ENCODE measurements at places on chromosomes 12 and 14. TPM values are rescaled to one million over a fixed set of nuclear protein-coding genes. Genes with fewer than 3 reads are reported as not detected.

- H3K4me3 ChIP-seq, result no peak overlapping the region
- H3K27ac ChIP-seq, result no peak overlapping the region
- H3K4me1 ChIP-seq, result peaks cover 9% of the 10 kb centered on the region
- no peaks in the 10 kb centered on the region for H3K27me3 ChIP-seq
- H3K36me3 ChIP-seq, result no peaks in the 10 kb centered on the region
- DNase-seq, result no peak
These were observed 289.2 kb downstream of the ADGRD1 start for GRCh38 chr12:131242741-131243496.

GRCh38 chr14:35221462-35221861, 70.7 kb upstream of the PSMA6 start:
- H3K4me1 ChIP-seq, result peaks cover 44% of the 10 kb centered on the region
- H3K27ac ChIP-seq, result no peak overlapping the region
- H3K27me3 ChIP-seq, result no peaks in the 10 kb centered on the region
- H3K36me3 ChIP-seq, result peaks cover 29% of the 10 kb centered on the region
- DNase-seq, result no peak

NFATC4 gene
- total RNA-seq, result not detected

GRCh38 chr12:14281539-14281938, 83.9 kb upstream of the ATF7IP start:
- H3K27ac ChIP-seq, result no peak overlapping the region
- H3K4me1 ChIP-seq, result no peaks in the 10 kb centered on the region
- H3K27me3 ChIP-seq, result no peaks in the 10 kb centered on the region
- DNase-seq, result no peak
- H3K36me3 ChIP-seq, result peaks cover 5% of the 10 kb centered on the region
- no peak overlapping the region for H3K4me3 ChIP-seq

SVOP gene
- total RNA-seq, result not detected

GRCh38 chr12:50182461-50182860, 15.3 kb upstream of the CERS5 start:
- no peak overlapping the region for H3K4me3 ChIP-seq
- DNase-seq, result no peak
- peaks cover 12% of the 10 kb centered on the region for H3K36me3 ChIP-seq

- H3K27ac ChIP-seq, result no peak overlapping the region
- H3K4me3 ChIP-seq, result no peak overlapping the region
- H3K36me3 ChIP-seq, result no peaks in the 10 kb centered on the region
- DNase-seq, result no peak
- H3K27me3 ChIP-seq, result peaks cover 6% of the 10 kb centered on the region
These were observed 6.8 kb downstream of the NTF3 start for GRCh38 chr12:5438671-5439200.

GRCh38 chr12:96211988-96212387, 17.8 kb downstream of the ELK3 start:
- peak overlapping the region; percentile 76 for H3K27ac ChIP-seq
- peak overlapping the region; percentile 76 for H3K4me3 ChIP-seq
- H3K4me1 ChIP-seq, result peaks cover 78% of the 10 kb centered on the region
- H3K27me3 ChIP-seq, result no peaks in the 10 kb centered on the region
- peaks cover 21% of the 10 kb centered on the region for H3K36me3 ChIP-seq
- DNase-seq, result no peak

GRCh38 chr14:59245809-59246295, 57.4 kb downstream of the DAAM1 start:
- peaks cover 22% of the 10 kb centered on the region for H3K4me1 ChIP-seq
- peaks cover 1% of the 10 kb centered on the region for H3K36me3 ChIP-seq
- H3K27me3 ChIP-seq, result peaks cover 2% of the 10 kb centered on the region
- H3K4me3 ChIP-seq, result no peak overlapping the region
- no peak for DNase-seq

DNA sequence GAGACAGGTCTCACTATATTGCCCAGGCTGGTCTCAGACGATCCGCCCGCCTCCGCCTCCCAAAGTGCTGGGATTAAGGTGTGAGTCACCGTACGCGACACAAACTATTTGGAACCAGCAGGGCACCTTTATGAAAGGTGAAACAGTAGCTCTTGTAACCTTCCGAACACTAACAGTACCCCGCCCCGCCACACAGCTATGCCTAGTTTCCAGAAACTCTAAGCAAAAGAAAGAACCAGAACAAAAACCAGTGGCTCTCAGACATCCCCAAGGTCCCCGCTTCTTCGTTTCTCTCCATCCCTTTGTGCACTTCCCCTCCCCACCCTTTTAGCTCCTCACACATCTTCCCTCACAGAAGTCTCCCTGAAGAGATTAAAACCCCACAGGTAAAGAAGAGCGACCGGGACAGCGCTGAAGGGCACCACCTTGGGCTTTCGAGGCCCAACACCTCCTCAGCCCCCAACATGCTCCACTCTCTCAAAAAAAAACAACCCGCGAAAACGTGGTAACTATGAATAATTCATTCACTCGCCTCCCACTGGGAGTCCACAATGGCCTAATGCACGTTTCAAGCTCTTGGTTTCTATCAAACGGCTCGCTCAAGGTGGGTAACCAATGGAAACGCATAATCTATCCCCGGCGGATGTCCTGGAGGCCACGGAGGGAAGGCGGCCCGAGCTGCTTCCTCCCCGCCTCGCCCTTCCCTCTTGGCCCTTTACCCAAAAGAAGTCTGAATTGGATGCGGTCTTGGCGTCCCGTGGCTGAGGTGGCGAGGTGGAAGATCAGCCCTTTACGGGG, 877 bp downstream of the BAG5 start:
- H3K4me3 ChIP-seq, result peak overlapping the region; percentile 96
- DNase-seq, result peak; percentile 30
- peak overlapping the region; percentile 94 for H3K27ac ChIP-seq

- no peak overlapping the region for H3K27ac ChIP-seq
- no peaks in the 10 kb centered on the region for H3K4me1 ChIP-seq
- H3K27me3 ChIP-seq, result no peaks in the 10 kb centered on the region
- DNase-seq, result no peak
These were observed 206.1 kb downstream of the DAD1 start for GRCh38 chr14:22382955-22383354.

DNA sequence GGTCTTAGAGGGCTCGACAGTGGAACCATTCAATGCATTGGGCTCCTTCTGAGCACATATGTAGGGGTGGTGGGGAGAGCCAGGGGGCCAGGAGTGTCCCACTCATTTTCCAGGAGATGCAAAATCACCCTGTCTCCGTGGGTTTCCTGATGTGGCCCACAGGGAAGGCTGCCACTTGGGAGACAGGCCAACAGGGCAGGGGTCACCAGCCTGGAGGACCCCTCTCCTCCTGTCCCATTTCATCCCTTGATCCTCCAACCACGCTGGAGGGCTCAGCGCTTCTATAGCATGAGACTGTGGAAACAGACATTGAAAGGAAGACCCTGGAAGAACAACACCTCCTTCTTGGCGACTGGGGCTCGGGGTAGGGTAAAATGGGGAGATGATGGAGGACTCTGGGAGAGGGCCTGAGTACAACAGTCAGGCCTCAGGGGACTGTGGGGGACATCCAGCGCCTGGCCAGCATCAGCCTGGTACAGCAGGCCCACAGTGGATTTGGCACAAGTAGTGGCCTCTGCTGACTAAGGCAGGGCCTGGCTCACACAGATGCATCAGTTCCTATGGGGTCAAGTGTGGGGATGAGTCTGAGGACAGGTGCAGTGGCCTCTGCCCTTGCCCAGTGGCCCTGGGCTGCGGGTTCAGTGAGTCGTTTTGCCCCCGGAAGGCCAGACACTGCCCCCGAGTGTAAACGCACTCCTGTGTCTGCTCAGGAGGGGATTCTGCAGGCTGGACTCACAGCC, 68.0 kb downstream of the PRIMA1 start:
- DNase-seq, result no peak
- H3K36me3 ChIP-seq, result no peaks in the 10 kb centered on the region
- H3K27me3 ChIP-seq, result no peaks in the 10 kb centered on the region
- H3K27ac ChIP-seq, result no peak overlapping the region

DNA sequence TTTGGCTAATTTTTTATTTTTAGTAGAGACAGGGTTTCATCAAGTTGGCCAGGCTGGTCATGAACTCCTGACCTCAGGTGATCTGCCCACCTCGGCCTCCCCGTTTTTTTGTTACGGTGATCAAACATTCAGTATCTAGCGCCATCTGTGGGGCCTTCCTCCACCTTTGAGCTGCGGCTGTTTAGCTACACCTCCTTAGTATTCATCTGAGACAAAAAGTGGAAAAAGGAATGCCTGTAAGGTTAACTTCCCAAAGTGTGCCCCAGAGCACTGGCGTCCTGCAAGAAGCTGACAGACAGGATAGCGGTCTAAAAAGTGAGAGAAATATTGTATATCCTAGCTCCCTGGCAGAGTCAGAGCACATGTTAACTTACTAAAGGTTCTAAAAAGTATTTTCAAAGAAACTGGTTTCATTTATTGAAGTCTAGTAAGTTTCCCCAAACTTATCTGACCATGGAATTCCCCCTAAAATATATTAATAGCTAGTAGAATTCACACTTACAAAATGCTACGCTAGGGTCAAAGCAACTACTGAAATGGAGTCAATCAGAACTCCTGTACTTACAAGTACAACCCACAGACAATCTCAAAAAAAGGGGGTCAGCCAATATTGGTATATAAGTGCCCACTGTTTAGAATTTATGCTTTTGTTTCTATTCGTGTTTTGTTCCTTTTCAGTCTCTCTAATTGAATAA, 59.1 kb downstream of the DUSP16 start:
- H3K27ac ChIP-seq, result peak overlapping the region; percentile 88
- H3K36me3 ChIP-seq, result peaks cover 34% of the 10 kb centered on the region
- H3K4me1 ChIP-seq, result peaks cover 68% of the 10 kb centered on the region
- peak overlapping the region; percentile 24 for H3K4me3 ChIP-seq

PTPN11 gene
- 163 TPM for total RNA-seq

- DNase-seq, result no peak
- H3K27ac ChIP-seq, result no peak overlapping the region
- no peaks in the 10 kb centered on the region for H3K4me1 ChIP-seq
These were observed 5.1 kb upstream of the MIS18BP1 start for GRCh38 chr14:45258073-45258472.

DNA sequence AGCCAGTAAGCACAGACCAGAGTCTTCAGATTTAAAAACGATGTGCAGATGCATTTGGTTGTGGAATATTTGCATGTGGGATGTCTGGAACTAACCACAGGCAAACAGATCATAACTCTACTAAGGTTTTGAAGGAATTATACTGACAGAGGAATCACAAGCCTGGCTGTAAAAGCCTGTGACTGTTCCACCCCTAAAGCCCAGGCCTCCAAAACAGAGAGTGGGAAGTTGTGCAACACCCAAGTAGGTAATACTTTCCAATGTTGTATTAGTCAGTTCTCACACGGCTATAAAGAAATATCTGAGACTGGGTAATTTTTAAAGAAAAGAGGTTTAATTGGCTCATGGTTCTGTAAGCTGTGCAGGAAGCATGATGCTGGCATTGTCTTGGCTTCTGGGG, 68.1 kb upstream of the DCD start:
- DNase-seq, result no peak
- H3K4me1 ChIP-seq, result no peaks in the 10 kb centered on the region
- H3K36me3 ChIP-seq, result no peaks in the 10 kb centered on the region
- H3K27me3 ChIP-seq, result peaks cover 21% of the 10 kb centered on the region
- no peak overlapping the region for H3K4me3 ChIP-seq

DNA sequence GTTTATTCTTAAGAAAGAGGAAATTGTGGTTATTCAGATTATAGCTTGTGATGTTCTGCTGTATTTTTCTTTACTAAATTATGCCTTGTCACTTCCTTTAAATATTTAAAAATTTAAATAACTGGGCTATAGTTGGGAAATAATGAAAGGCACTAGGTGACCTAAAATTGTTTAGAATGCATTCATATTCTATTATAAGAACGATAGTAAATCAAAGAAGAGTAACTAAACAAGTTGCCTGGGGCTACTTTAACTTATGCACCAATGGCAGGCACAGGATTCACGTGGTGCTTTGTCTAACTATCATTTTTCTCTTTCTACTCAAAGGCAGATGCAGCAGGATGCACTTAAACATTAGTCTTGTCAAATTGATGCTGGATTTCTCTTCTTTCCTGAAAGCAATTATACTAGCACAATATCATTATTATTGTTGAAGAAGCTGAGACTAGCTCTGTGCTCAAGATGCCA, 190.7 kb upstream of the PPFIA2 start:
- no peak for DNase-seq
- H3K27me3 ChIP-seq, result no peaks in the 10 kb centered on the region
- H3K4me1 ChIP-seq, result peaks cover 14% of the 10 kb centered on the region
- no peak overlapping the region for H3K27ac ChIP-seq
- H3K4me3 ChIP-seq, result no peak overlapping the region
- no peaks in the 10 kb centered on the region for H3K36me3 ChIP-seq

GARIN6 gene
- not detected for total RNA-seq

DNA sequence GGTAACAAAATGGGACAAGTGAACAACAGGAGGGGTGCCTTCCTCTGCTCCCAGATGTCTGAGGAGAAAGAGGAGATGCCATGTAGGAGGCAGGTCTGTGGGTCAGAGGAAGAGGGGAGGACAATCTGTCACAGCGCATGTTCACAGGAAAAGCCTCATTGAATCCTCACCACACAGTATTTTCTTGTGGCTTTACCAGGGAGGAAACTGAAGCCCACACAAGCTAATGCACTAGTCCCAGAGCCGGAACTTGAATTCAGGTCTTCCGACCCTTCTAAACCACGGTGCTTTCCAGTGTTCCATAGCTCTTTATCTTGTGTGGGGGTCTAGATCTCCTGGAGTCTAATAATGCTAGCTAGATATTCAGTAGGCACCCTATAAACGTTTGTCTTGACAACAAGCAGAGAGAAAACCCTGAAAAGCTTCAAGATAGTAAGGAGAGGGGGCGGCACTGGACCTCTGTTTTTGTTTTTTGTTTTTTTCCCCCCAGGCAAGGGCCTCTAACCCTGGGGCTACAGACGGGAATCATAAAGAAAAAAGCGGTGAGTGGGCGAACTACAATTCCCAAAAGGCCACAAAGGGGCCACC, 371 bp upstream of the SHMT2 start:
- H3K27me3 ChIP-seq, result peaks cover 23% of the 10 kb centered on the region
- H3K36me3 ChIP-seq, result peaks cover 24% of the 10 kb centered on the region
- H3K4me3 ChIP-seq, result peak overlapping the region; percentile 98
- no peak for DNase-seq
- H3K27ac ChIP-seq, result peak overlapping the region; percentile 96
- peaks cover 60% of the 10 kb centered on the region for H3K4me1 ChIP-seq

DNA sequence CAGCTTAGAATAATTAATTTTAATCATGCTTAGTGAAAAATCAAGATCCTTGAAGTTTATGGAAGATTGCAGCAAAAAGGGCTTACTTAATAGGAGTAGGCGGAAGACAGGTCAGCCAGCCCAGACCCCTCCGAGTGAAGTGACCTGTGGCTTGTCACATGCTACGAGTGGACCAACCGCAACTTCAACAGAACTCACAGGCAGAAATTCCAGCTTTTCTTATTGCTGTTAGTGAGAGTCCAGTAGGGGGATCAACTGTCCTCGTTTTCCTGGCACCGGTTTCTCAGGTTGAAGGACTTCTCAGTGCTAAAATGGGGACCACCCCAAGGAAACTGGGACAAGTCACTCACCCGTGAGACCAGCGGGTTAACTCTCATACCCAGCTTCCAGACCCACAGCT, 72.9 kb downstream of the ACACB start:
- DNase-seq, result no peak
- no peaks in the 10 kb centered on the region for H3K27me3 ChIP-seq
- H3K4me1 ChIP-seq, result no peaks in the 10 kb centered on the region
- no peak overlapping the region for H3K4me3 ChIP-seq
- H3K27ac ChIP-seq, result no peak overlapping the region
